ENCODE measurements at places on chromosomes 11 and 22.

GRCh38 chr22:50706481-50707125, 31.4 kb upstream of the ACR start:
- DNase-seq = no peak

- DNase-seq = no peak
These were observed 3.2 kb downstream of the TH start for GRCh38 chr11:2168286-2169004.

DNA sequence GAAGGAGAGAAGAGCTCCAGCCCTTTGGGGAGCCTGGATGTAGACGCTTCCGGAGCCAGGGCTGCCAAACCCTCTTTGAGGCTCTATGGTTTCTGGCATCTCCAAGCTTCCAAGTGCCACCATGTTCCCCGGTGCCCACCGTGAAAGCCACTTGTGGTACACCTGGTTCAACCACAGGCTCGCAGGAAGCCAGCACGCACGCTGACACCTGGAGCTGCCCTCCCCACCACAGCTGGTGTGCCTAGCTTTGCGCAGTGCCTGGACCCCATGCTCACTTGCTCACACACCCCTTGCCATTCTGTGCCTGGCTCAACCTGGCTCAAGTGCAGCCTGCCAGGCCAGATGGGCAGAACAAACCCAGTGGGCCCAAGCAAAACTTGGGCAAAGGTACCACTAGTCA, 831.4 kb downstream of the DLG2 start:
- DNase-seq = no peak

GRCh38 chr22:31926969-31927368, 17.4 kb upstream of the YWHAH start:
- DNase-seq = no peak

GRCh38 chr11:116774661-116775060, 1.9 kb upstream of the BUD13 start:
- no peak for DNase-seq

- no peak for DNase-seq
These were observed 125.0 kb downstream of the KCNQ1 start for GRCh38 chr11:2569731-2570210.

All from stimulated activated CD8-positive, alpha-beta memory T cell treated with anti-CD3 and anti-CD28 coated beads, Interleukin-7, amount 100 ng/mL, for 4 hours (primary cell).